ENCODE measurements at places on chromosomes 7 and 10.

DNA sequence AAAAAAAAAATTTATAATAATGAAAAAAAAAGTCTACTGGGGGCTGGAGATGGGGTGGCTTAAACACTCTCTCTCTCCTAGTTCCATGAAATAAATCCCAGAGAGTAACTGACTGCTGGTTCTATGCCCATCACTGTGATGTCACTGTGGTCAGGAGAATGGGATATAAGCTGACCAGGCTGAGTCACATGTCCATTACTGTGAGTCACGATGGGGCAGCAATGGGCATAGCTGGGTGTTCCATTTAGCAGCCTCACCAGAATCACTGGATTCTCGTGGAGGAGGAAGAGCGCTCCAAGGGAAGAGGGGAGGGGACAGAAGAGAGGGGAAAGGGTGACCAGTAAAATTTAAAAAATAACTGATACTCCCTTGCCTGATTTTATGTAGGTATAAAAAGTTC is 37.1 kb downstream of the MASTL start:
- no peak for DNase-seq

- DNase-seq, result no peak
Measured at GRCh38 chr7:110557-111232, 81.7 kb upstream of the FAM20C start.

DNA sequence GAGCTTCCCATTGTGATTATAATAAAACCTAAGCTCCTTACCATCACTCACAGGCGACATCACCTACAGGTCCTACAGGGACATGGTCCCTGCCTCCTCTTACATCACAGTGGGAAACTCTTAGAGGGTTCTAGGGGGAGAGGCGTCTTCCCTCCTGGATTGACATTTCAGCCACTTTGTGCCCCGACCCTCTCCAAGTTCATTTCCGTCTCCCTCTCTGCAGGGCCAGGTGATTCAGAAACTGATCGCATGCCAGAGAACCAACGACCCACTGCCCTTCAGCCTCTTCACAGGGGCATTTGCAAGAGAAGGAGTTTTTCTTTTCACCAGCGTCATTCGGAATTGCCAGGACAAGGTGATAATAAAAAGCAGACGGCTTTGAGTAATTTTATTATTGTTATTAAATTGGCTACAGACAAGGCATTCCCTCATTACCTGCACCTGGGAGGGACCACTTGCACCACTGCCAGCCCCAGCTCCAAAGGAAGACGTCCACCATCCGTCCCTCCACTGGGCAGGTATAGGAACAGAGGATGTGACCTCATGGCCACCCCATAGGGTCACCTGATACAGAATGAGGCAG is 85.8 kb upstream of the CUX1 start:
- no peak for DNase-seq

DNA sequence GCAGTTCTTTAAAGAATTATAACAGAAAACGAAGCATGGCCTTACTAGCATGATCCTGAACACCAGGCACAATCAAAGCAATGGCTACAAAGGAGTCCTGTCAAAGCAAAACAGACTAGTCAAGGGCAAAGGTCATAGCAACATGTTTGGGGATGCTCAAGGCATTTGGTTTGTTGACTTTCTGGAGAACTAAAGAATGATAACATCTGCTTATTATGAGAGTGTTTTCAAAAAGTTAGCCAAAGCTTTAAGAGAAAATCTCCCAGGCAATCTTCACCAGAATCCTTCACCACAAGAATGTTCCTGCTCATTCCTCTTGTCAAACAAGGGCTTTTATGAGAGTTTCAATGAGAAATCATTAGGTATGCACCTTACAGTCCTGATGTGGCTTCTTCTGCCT is 95.1 kb upstream of the CPXM2 start:
- no peak for DNase-seq

DNA sequence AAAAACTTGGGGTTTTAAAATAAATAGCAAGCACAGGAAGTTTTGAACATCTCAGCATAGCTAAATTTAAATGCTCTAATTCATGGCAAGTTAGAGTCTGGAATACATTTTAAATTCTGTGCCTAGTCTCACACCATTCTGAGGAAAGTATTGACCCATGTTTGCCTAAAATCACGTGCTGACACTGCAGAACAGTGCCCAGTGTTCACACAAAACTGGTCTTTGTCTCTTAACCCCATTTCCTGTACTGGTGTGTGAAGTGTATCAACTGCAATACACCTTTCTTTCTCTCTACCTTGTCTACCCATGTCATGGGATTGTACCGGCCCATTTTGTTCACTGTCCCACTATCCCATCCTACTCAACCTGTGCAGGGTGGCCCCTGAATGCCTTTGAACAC is 749.7 kb upstream of the POM121L12 start:
- DNase-seq, result no peak

GRCh38 chr7:12898004-12898403 is 210.6 kb downstream of the ARL4A start:
- no peak for DNase-seq

DNA sequence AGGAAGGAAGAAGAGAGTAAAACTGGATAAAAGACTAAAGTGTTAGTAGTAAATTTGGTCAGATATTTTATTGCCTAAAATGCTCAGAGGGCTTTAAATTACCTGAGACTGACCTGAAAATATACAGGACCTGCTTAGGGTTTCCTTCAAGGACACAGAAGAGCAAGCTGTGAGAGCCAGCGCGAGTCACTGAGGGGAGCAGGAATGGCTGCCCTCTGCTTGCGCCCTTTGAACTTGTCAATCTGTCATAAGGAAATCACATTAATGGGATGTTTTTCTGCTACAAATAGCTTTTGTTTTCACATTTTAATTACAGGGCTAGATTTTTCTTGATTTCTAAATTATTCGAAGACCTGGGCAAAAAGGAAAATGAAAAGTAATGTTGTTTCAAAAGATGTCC is 26.9 kb downstream of the DNAJB9 start:
- DNase-seq, result no peak

GRCh38 chr10:35827783-35828182 is 185.7 kb upstream of the FZD8 start:
- no peak for DNase-seq

DNA sequence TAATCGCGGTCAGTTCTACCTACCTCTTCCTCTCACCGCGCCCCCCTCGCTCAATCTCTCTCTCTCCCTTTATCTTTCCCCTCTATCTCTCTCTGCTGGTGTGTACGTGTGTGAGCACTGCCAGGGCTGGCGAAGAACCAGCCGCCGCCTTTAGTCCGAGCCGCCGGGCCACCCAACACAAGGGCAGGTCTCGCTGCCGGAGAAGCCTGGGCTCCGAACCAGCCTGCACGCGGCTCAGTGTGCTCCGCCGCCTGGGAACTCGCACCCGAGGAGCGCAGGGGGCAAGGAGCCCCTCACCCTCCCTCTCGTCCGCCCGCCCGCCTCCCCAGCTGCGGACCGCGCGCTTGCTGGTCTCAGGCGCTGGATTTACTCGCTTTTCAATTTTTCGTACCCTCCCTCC is 1.7 kb downstream of the NXPH1 start:
- DNase-seq, result no peak
